ENCODE measurements at places on chromosomes 5 and 9.
A peak's percentile ranks its signal among the peaks of the same experiment; 100 is the strongest.

- H3K27me3 ChIP-seq, result peaks cover 6% of the 10 kb centered on the region
- H3K4me1 ChIP-seq, result no peaks in the 10 kb centered on the region
- DNase-seq, result no peak
- no peak overlapping the region for H3K4me3 ChIP-seq
- no peaks in the 10 kb centered on the region for H3K36me3 ChIP-seq
Observed at GRCh38 chr9:87469793-87470465, 27.7 kb upstream of the DAPK1 start.

DNA sequence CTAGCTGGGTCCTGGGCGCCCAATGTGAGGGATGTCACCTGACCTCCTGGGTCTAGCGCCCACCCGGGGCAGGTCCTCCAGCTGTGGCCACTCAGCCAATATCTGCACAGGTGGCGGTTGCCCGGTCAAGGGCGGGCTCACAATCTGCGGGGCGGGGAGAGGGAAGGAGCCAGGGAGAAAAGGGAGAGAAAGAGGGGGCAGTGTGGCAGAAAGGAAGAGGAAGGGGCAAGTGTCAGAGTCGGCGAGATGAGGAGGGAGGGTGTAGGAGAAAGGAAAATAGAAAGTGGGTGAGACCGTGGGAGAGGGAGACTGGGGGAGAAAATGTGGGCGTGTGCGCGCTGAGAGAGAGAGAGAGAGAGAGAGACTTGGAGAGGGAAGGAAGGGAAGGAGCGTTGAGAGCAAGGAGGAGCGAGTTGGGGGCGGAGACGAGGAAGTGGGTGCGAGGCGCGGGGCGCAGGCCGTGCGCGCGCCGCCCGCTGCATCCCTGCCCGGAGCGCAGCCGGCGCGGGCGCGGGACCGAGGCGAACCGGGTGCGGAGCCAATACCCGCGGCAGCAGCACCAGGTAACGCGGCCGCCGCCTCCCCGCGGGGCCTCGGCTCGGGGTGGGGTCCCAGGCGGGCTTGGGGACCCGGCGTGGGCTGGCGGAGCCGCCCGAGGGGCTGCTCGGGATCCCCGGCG, at the start of gene HRH2:
TSS of gene HRH2 (plus strand) at position 479 of the 679 bp plus-strand sequence. CDS start 25,163 bp downstream, outside the sequence.
- peaks cover 29% of the 10 kb centered on the region for H3K4me1 ChIP-seq
- peak within 1 kb of the TSS; percentile 81 for H3K27ac ChIP-seq
- H3K27me3 ChIP-seq, result peaks cover 44% of the 10 kb centered on the region
- DNase-seq, result peak; percentile 53

DNA sequence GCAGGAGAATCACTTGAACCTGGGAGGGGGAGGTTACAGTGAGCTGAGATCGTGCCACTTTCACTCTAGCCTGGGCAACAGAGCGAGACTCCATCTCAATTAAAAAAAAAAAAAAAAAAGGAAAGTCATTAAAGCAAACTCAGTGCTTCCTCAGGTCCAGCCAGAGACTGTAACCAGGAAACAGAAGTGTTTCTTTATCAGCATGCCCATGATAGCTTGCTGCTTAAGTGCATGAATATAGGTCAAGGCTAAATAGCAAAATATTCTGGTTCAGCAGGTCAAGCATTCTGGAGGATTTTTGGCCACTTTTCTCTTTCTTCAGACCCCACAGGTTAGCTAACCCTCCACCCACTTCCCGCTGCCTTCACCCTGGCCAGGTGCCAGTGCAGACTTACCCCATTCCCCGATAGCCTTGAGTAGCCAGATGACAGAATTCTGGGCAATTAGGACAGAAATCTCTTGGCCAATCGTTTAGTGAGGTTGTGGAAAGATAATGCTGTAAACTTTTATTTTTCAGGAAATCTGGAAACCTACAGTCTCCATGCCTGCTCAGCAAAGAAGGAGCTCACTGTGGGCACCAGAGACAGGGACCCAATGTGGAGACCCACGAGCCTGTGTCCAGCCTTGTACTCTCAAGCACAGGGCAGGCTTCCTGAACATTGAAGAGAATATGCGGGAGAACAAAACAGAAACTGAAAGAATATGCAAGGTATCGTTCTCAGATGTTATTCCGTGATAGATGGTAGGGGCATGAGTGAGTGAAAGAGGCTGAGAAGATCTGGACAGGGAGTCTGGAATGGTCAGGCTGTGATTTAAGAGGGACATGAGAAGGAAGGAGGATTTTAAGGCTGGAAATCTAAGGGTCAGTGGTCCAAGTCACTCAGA, 4.2 kb upstream of the UGT3A2 start:
- no peak for DNase-seq
- no peaks in the 10 kb centered on the region for H3K36me3 ChIP-seq
- H3K4me1 ChIP-seq, result no peaks in the 10 kb centered on the region
- peak overlapping the region; percentile 19 for H3K4me3 ChIP-seq

- no peak overlapping the region for H3K4me3 ChIP-seq
Observed at GRCh38 chr5:74490814-74491213, 149.7 kb downstream of the ENC1 start.

DNA sequence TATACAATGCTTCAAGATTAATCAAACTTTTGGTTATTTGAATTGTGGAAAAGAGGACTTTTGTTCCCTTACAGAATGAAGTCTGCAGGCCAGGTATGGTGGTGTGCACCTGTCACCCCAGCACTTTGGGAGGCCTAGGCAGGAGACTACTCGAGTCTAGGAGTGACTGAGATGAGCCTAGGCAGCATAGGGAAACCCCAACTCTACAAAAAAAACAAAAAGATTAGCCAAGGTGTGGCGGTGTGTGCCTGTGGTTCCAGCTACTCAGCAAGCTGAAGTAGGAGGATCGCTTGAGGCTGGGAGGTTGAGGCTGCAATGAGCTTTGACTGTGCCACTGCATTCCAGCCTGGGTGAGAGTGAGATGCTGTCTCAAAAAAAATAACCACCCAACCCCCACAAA, 9.3 kb downstream of the CCNH start:
- peaks cover 86% of the 10 kb centered on the region for H3K36me3 ChIP-seq
- no peak for DNase-seq
- no peaks in the 10 kb centered on the region for H3K27me3 ChIP-seq
- H3K27ac ChIP-seq, result no peak overlapping the region
- no peak overlapping the region for H3K4me3 ChIP-seq
- H3K4me1 ChIP-seq, result peaks cover 31% of the 10 kb centered on the region

DNA sequence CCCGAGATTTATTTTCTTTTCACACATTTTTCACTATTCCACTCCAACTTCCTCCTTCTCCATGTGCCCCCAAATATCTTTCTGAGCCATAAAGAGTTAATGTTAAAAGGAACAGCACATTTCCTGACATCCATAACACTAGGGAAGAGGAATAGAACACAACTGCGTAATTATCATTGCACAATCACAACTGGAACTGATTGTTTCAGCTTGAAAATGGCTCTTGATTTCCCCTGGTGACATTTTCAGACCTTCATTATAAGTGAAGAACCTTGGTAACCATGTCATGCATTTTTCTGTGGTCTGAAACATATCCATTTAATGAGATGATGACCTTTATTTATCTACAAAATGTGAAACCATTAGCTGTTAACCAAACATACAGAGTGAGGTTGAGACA, 82.4 kb downstream of the PCSK1 start:
- no peak for DNase-seq
- H3K27ac ChIP-seq, result no peak overlapping the region
- peaks cover 3% of the 10 kb centered on the region for H3K4me1 ChIP-seq

- H3K4me3 ChIP-seq, result no peak overlapping the region
- H3K27ac ChIP-seq, result no peak overlapping the region
- DNase-seq, result no peak
- H3K4me1 ChIP-seq, result no peaks in the 10 kb centered on the region
- H3K36me3 ChIP-seq, result no peaks in the 10 kb centered on the region
Observed at GRCh38 chr5:75617736-75618352, 6.6 kb downstream of the ANKDD1B start.

GRCh38 chr5:167452136-167452535, 839.3 kb upstream of the WWC1 start:
- H3K36me3 ChIP-seq, result no peaks in the 10 kb centered on the region
- no peak overlapping the region for H3K27ac ChIP-seq
- H3K4me3 ChIP-seq, result no peak overlapping the region
- H3K27me3 ChIP-seq, result no peaks in the 10 kb centered on the region
- DNase-seq, result no peak

- no peak for DNase-seq
- H3K4me3 ChIP-seq, result peak overlapping the region; percentile 74
- H3K36me3 ChIP-seq, result no peaks in the 10 kb centered on the region
- no peak overlapping the region for H3K27ac ChIP-seq
Observed at GRCh38 chr5:134114886-134115805, 665 bp downstream of the TCF7 start.

DNA sequence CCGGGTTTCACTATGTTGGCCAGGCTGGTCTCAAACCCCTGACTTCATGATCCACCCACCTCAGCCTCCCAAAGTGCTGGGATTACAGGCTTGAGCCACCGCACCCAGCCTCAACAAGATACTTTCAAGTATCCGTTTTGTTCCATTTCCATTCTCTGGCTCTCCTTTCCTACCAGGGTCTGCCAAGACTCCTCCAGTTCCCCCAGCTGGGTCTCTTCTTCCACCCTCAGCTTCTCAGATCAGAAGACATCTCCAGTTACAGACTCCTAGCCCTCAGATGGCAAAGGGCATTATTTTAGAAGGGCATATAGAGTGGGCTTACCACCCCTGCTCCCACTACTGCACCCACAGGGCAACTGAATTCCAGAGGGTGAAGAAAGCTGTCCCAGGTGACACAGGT, 1.5 kb upstream of the PDGFRB start:
- H3K36me3 ChIP-seq, result no peaks in the 10 kb centered on the region
- H3K4me3 ChIP-seq, result peak overlapping the region; percentile 42
- no peaks in the 10 kb centered on the region for H3K27me3 ChIP-seq
- no peak for DNase-seq

DNA sequence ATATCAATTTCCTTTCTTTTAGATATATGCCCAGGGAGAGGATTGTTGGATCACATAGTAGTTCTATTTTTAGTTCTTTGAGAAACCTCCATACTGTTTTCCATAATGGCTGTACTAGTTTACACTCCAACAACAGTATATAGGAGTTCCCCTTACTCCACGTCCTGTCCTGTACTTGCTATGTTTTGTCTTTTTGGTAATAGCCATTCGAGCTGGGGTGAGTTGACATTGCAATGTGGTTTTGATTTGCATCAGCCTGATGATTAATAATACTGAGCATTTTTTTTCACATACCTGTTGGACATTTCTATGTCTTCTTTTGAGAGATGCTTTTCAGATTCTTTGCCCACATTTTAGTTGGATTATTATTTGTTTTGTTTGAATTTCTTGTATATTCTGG, 445.9 kb downstream of the NTRK2 start:
- H3K4me3 ChIP-seq, result no peak overlapping the region
- no peaks in the 10 kb centered on the region for H3K36me3 ChIP-seq
- H3K4me1 ChIP-seq, result no peaks in the 10 kb centered on the region
- H3K27ac ChIP-seq, result no peak overlapping the region

DNA sequence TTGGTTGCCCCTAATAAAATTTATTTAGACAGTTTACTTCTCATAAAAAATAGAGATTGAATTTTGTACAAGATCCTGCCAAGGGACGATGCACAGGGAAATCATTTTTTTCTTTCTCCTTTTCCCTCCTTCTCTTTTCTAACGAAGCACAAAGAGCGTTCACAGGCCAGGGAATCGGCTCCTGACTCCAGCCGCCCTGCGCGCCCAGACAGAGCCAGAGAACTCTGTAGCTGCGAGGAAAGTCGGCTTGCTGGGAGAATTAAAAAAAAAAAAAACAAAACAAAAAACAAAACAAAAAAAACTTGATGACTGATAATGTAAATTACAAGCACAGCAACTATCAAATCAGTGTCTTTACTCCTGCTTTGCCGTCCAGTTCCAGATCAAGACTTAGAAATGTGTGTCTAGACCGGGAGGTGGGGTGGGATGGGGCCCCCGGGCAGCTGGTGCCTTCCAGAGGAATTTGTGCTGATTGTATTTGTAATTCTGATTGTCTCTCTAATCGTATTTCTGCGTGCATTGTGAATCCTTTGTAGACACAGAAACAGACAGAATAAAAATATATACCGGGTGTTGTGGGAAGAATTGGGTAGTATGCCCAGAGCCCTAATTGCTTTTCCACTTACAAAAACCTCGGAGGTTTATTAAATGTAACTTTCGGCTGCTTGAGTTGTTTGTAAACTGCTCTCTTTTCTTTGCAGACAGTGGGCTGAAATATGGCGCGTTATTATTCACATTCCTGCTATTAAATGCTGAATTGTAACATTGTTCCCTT, 3.6 kb upstream of the OTP start:
- H3K27ac ChIP-seq, result no peak overlapping the region
- DNase-seq, result no peak
- no peak overlapping the region for H3K4me3 ChIP-seq
- H3K4me1 ChIP-seq, result peaks cover 53% of the 10 kb centered on the region
- no peaks in the 10 kb centered on the region for H3K36me3 ChIP-seq
- peaks cover 100% of the 10 kb centered on the region for H3K27me3 ChIP-seq

DNA sequence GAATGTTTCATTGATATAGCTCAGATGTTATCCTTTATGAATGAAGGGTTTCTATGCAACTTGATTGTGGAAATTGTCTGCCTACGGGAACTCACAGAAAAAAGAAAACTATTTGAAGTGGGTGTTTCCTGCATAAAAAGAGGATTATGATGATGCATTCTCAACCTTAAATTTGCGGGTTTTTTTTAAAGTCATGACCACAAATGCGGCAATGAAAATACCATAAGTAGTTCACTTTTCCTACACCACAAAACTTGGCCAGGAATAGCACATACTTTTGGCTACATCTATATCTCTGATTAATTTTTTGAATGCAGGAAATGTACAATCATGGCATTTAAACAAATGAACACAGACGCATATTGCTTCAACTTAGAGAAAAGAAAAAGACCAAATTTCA, 754.7 kb downstream of the DTWD2 start:
- H3K4me1 ChIP-seq, result no peaks in the 10 kb centered on the region
- H3K36me3 ChIP-seq, result no peaks in the 10 kb centered on the region
- DNase-seq, result no peak
- no peak overlapping the region for H3K4me3 ChIP-seq

DNA sequence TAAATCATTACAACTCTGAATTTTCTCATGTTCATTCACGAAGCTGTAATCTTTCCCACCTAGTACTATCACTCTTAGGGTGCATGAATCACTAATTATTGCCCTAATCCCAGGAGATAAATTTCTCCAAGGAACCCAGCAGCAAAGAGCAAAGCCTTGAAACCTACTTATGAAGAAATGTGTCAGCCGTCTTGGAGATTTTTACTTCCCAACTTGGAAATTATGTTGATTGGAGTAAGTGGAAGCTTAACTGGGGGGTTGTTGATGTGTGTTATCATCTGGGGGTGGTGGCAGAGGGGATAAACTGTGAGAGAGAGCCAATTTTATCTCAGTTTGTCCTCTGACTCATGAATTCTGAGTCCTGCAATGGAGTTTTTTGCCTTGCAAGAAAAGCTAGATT, 440.5 kb upstream of the WWC1 start:
- no peak for DNase-seq
- H3K27me3 ChIP-seq, result peaks cover 4% of the 10 kb centered on the region
- H3K27ac ChIP-seq, result no peak overlapping the region
- H3K4me1 ChIP-seq, result no peaks in the 10 kb centered on the region

- DNase-seq, result no peak
- peak overlapping the region; percentile 79 for H3K27ac ChIP-seq
- H3K36me3 ChIP-seq, result peaks cover 9% of the 10 kb centered on the region
- H3K27me3 ChIP-seq, result no peaks in the 10 kb centered on the region
- H3K4me3 ChIP-seq, result peak overlapping the region; percentile 32
Observed at GRCh38 chr5:140190872-140191218, 15.9 kb downstream of the CYSTM1 start.
